A549 treated with dexamethasone at 1 μM for 4 hours (cell line): ENCODE measurements at places on chromosomes 3 and 15. TPM values are rescaled to one million over a fixed set of nuclear protein-coding genes. Genes with fewer than 3 reads are reported as not detected.

ARHGAP31 gene
- total RNA-seq: 0.67 to 1.4 TPM (median 0.98 TPM) in 5 replicates

DZIP1L gene
- total RNA-seq: 8.0 to 12.5 TPM (median 11.0 TPM) in 5 replicates

SLC9C1 gene
- total RNA-seq: not detected in 5 replicates

GDPGP1 gene
- 3.6 to 4.5 TPM (median 4.1 TPM) in 5 replicates for total RNA-seq

LMAN1L gene
- 0.04 TPM in 1 of 5 replicates, not detected in the others for total RNA-seq

TRIM71 gene
- 0.01 TPM in 1 of 5 replicates, not detected in the others for total RNA-seq

GRAMD2A gene
- total RNA-seq: 0.07 to 0.27 TPM (median 0.16 TPM) in 5 replicates

GOLGA6L7 gene
- total RNA-seq: not detected in 5 replicates

BFSP2 gene
- total RNA-seq: not detected in 5 replicates

TXNRD3 gene
- 5.6 to 8.2 TPM (median 7.3 TPM) in 5 replicates for total RNA-seq

HIGD1A gene
- 70.1 to 95.7 TPM (median 73.2 TPM) in 5 replicates for total RNA-seq

CPA3 gene
- not detected in 5 replicates for total RNA-seq

SLC2A2 gene
- not detected in 5 replicates for total RNA-seq

FBLN2 gene
- 1.5 to 2.8 TPM (median 2.1 TPM) in 5 replicates for total RNA-seq

TMEM108 gene
- 0.09 TPM in 1 of 5 replicates, not detected in the others for total RNA-seq

TMEM207 gene
- not detected in 5 replicates for total RNA-seq

HRG gene
- not detected in 5 replicates for total RNA-seq

MAGI1 gene
- 2.3 to 5.1 TPM (median 4.6 TPM) in 5 replicates for total RNA-seq

C3orf20 gene
- total RNA-seq: 0.02 to 0.06 TPM in 2 of 5 replicates, not detected in the others

DNAH12 gene
- total RNA-seq: 0.01 to 0.18 TPM (median 0.07 TPM) in 5 replicates
